ENCODE measurements at places on chromosomes 4 and X.

DNA sequence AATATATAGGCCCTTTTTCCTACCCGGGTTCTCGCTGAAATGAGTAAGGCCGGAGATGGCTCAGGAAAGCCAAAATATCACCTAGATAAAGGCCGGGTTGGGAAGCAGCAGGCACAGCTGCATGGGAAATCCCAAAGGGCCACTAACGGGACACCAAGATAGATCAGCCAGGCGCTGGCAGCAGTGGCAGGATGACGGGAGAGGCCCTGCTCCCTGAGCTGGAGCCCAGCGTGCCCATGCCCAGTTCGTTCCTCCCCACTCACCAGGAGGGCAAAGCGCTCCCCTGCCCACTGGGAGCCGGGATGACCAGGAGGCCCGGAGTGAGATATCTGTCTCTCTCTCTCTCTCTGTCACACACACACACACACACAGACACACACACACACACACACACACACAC is 109.8 kb downstream of the DCTD start:
- no peak for DNase-seq

DNA sequence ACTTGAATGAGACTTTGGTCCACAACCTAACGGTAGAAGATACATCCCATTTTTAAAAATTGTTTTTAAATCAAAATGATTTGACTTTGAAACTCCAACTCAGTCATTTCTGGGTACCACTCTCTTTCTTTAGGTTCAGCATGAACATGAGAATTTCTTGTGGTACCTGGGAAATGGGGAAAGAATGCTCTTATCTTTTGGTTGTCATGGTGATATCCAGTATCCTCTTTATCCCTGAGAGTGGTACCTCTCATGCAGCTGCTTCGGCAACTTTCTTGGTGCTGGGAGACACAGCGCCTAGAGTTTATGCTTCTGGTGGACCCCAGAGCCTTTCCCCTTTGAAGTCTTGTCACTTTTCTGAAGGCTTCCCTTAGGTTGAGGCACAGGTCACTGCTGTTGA is 465.1 kb upstream of the FAT1 start:
- DNase-seq = no peak

DNA sequence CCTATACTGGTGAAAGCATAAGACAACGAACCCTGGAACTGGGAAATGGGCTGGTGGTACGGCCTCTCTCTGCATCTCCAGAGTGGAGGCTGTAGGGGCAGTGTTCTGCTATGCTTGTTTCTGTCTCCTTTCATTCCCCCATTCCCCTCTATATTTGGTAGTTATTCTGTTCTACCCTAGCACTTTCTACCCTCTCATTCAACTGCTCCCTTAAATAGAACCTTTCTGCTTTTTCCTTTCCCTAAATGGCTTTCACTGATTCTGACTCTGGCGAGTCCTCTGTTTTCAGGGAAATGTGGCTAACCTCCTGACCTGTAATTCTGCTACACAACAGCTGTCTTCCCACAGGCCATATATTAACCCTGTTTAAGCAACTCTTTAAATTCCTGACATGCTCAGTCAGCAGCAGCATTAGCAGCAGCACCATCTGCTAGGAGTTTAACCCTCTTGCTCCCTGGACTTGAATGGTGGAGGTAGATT is 94.2 kb downstream of the CXCL13 start:
- no peak for DNase-seq

DNA sequence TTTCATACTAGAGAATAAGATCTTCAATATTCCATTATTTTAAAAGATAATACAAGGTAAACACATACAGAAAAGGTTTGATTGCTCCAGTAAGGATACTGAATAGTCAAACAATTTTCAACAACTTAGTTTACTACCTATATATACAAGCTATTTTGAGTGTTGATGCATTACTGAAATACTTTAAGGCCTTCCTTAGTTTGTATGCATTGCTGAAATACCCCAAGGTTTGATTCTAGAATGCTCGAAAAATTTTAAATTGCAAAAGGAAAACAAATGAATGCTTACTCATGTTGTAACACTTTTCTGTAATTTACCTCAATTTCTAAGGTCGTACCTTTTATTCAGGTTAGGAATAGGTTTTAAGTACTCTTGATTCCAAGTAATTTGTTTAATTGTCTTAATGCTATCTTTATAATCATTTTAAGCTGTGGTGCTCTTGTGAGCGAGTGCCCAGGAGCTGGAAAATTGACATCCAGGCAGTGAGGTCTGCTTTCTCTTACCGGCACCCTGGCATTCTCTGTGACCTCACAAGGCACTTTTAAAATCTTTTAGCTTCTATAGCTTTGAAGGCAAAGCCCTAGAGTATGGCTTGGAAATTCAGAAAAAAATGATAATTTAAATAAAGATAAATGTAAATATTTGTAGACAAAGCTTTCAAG is 114.0 kb downstream of the BMPR1B start:
- no peak for DNase-seq

GRCh38 chrX:109352066-109352588 is 129.8 kb downstream of the GUCY2F start:
- peak; percentile 42 for DNase-seq

GRCh38 chr4:122764071-122764820 is 31.7 kb downstream of the BBS12 start:
- DNase-seq = no peak

DNA sequence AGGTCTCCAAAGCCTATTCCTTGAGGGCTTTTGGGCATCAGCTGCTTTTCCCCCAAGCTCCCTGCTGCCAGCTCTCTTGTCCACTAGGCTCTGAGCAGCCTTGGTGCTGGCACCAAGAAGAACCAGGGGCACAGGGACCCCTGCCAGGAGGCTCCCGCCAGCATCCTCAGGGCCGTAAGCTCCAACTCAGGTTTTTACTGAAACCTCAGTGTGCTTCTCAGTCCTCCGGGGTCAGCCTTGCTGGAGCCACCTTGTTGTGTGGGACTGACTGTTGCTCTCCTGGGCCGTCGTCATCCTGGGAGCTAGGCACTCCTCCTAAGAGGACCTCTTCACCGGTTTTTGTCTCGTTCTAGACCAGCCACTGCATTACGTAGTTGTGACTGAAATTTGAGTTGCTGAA is 38.9 kb downstream of the NOP14 start:
- DNase-seq = peak; percentile 12

DNA sequence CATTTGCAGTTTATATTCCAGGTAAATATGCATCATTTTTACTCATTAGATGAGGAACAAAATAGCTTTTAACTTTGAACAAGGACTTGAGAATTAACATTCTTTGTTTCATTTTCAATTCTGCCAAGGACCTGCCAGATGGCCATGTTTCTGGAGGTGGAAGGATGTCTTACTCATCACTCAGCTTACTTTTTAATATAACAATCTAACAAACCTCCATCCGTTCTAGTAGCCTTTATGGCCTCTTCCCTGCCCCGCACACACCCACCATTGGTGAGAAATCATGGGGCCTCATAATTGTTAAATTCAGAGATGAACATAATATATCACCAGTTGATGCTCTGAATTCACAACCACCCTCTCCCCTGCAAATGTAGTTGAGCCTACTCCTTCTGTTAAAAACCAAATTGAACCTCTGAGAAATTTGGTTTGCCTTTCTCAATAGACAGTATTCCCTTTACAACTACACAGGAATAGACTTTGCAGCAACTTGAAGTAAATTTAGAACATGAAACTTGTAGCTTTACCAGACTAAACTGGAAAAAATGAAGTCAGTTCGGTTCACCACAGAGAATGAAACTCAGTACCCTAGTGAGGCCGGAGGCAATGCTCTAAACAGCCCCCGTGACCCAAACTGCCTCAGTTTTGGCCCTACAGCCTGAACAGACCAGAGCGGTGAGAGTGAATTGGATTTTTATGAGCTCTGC is 50.1 kb upstream of the ACSL4 start:
- no peak for DNase-seq

GRCh38 chrX:147981038-147981752 is at the start of gene FMR1NB:
Gene FMR1NB (plus strand): TSS chrX:147981337. CDS start chrX:147981403, 66 bp downstream.
- DNase-seq = no peak

DNA sequence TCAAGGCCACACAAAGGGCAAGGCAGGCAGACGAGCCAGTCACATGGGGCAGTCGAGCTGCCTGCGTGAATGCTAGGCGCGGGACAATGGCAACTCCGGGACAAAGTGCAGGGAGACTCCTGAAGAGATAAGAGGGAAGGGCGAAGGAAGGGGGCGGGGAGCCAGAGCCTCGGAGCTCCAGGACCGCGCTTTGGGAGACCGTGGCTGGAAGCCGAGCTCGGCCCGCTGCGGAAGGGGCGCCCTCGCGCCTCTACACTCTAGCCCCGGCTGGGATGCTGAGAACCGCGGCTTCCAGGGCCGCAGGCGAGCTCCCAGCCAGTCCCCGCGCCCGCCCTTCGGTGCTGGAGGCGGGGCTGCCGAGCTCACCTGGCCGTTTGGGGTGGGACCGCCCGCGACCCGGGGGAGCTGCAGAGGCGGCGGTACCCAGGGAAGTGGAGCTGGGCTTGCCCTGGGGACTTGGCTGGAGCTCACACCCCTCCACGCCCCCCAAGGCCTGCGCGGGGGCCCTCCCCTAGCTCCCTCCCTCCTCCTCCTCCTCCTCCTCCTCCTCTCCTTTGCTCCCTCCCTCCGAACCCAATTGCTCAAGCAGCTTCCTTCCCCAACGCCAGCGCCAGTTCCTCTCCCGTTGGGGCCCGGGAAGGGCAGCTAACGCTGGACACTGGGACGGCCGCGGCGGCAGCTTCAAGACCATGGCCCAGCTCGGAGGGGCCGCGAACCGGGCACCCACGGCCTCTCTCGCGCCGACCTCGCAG is at the start of gene SOWAHD:
Gene SOWAHD, plus strand, starts transcription at position 610 of the 752 bp plus-strand sequence. Its CDS starts 80 bp downstream, at position 690.
- DNase-seq = peak; percentile 63

- peak; percentile 59 for DNase-seq
Observed at GRCh38 chrX:54043541-54044125, 640 bp downstream of the PHF8 start.

GRCh38 chr4:54098375-54098774 is 1.6 kb upstream of the GSX2 start:
- DNase-seq = no peak

DNA sequence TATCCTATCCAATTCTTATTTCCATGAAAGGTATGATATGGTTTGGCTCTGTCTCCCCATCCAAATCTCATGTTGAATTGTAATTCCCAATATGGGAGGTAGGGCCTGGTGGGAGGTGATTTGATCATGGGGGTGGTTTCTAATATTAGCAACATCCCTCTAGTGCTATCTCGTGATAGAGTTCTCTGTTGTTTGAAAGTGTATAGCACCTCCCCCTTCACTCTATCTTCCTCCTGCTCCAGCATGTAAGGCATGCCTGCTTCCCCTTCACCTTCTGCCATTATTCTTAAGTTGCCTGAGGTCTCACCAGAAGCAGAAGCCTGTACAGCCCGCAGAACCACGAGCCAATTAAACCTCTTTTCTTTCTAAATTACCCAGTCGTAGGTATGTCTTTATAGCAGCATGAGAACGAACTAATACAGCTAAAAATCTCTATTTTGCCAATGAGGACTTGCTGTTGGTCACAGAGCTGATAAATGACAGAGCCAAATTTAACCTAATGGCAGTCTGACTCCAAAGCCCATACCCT is 247.2 kb downstream of the HNRNPD start:
- DNase-seq = no peak

DNA sequence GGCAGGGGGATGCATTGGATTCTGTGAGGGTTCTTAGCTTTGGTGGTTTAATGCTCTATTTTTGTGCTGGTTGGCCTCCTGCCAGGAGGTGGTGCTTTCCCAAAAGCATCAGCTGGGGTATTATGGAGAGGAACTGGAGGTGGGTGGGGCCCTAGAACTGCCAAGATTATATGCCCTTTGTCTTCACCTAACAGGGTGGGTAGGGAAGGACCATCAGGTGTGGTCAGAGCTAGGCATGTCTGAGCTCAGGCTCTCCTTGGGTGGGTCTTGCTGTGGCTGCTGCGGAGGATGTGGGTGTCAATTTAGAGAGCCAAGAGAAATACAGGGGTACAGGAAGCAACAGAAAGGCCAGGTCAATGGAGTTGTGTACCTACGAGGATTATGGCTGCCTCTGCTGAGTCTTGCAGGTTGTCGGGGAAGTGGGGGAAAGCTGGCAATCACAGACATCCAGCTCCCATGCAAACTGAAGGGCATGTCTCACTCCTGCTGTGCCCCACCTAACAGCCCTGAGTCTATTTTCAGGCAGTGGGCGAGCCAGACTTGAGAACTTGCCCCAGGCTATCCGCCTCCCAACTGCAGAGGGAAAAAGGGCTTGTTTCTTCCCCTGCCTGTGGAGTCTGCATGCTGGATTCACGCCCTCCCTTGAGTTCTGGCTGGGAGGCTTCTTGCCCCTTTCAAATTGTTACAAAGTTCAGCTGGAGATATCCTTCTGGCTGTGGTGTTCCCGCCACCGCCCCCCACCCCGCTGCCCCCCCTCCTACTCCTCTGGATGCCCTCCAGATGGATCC is 212.0 kb downstream of the COMMD8 start:
- no peak for DNase-seq

DNA sequence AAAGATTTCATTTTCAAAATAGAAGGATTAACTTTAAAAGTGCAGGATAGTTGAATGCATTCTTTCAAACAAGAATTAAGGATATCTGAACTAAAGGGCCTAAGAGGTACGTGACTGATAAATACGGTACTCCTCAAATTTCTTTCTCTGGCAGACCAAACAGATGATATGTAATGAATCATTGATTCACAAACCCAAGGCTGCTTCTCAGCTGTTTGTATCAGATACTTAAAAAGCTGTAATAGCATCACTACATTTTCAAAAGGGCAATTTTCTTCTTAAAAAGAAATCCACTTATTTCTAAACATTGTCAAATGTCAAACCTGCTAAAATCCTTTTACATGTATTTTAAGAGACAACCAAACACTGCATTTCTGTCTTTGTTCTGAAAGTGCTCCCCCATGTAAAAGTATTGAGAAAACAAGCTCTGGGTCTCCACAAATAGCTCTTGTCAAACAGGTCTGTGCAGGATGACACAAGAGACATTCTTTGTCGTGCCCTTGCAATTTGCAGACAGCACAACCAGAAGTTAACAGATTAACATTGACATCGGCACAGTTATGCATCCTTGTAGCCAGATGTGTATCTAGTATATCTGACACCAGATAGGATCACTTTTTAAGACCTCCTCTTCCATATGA is 82.0 kb downstream of the MANBA start:
- DNase-seq = no peak

DNA sequence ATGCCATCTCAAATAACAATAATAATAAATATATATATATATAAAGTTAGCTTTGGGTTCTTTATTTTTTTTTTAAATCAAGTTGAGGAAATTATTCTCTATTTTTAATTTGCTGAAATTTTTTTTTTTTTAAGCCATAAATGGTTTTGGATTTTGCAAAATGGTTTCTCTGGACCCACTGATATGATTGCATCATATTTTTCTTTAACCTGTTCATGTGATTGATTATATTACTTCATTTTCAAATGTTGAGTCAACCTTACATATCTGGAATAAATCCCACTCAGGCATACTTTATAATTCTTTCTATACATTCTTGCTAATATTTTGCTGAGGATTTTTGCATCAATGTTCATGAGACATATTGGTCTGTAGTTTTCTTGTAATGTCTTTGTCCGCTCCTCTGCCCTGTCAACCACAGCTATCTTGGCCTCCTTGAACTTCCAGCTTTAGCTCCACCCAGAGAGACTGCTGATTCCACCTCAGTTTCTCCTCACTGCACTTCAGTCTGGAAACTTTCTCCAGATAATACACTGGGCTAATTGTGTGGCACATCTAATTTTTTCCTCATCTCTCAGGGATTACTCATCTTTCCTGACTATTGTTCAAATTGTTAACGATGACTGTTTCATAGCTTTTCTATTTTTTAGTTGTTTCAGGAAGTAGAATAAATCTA is 160.9 kb upstream of the GIMD1 start:
- DNase-seq = no peak

GRCh38 chrX:53642337-53642736 is 44.2 kb downstream of the HUWE1 start:
- DNase-seq = no peak

- DNase-seq = no peak
Observed at GRCh38 chrX:42229533-42229932, 306.2 kb upstream of the CASK start.

GRCh38 chr4:169485086-169485485 is 127.3 kb downstream of the NEK1 start:
- no peak for DNase-seq
